Activated T-helper 1 cell treated with anti-CD3 and anti-CD28 coated beads, Interleukin-2, amount 50 U/mL, for 16 hours (primary cell): ENCODE measurements at places on chromosomes 4 and X.

GRCh38 chrX:150049647-150050046, 111.4 kb upstream of the EOLA2 start:
- no peak for DNase-seq

DNA sequence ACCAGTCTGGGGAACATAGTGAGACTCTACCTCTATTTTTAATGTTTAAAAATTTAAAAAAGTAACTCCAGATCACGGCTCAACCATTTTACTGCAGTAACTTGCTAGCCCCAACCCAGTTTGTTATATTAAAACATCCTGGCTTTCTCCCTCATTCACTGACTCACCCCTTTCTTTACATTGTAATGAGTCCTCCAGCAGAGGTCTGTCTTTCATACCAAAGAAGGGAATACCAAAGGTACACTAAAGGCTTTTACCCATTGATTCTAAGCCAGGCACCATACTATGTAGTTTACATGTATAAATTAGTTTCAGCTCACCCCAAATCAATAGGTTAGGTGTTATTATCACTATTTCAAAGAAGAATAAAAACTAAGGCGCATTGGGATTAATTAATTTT, 286.9 kb downstream of the PACRGL start:
- DNase-seq, result no peak

DNA sequence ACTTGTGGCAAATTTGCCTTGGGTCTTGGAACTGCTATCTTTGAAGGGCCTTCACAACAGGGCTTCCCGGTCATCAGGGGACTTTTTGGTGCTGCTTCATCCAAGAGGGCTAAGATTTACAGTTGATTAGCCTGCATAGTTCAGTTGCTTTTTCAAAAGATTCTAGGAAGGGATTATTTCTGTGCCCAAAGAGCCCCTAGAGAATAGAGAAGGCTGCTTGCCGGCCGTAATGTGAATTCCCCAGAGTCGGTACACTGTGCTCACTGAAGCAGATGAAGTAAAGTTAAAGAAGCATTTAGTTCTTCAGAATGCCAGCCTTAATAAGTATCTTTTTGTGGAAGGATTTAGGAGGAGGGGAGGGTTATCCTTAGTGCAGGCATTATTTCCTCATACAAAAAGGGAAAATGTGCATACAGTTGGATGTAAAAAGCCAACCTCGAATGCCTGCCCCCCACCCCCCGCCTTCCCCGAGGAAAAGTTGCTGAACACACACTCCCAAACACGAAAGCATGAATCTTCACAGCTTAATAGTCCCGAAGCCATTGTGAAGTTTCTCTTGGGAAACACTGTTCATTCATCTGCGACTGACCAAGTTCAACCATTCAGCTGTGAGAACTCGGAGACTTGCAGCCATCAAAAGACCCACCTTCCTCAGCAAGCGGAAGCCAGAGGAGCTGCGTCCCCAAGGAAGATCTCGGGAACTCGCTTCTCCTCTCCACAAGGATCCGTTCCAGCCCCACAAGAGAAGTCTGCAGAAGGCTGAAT, 47.6 kb downstream of the ANOS1 start:
- DNase-seq, result no peak

DNA sequence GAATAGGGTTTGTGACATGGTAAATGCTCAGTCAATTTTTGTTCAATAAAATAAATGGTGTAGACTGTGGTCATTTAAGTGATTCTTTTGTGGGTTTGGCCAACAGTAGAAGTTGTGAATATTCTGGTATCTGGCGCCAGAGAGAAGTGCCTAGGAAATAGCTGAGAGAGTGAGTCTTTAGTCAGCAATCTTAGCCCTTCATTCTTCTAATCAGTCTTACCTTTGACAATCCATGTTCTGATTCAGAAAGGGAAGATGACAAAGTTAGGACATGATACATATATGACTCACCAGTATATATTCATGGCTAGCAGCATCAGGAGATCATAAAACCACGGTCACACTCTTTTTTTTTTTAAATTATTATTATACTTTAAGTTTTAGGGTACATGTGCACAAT, 141.8 kb upstream of the PCDH18 start:
- DNase-seq, result no peak

GRCh38 chrX:78708816-78709215, 38.7 kb upstream of the LPAR4 start:
- DNase-seq, result no peak

DNA sequence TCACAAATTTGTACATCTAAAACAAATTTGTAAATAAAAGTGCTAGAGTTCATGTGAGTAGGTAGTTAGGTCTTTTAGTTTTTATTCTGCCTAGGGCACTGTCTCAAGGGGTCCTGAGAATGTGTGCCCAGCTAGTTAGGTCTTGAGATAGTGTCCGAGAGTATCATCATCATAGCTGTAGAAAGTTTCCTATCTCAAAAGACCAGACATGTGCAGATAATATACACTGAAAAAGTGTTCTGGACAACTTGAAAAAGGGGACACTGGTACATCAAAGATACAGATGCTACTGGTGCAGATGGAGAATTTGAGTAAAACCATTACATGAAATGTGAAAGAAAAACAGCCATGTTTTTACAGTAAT, 1.8 kb upstream of the ZCCHC4 start:
- no peak for DNase-seq

DNA sequence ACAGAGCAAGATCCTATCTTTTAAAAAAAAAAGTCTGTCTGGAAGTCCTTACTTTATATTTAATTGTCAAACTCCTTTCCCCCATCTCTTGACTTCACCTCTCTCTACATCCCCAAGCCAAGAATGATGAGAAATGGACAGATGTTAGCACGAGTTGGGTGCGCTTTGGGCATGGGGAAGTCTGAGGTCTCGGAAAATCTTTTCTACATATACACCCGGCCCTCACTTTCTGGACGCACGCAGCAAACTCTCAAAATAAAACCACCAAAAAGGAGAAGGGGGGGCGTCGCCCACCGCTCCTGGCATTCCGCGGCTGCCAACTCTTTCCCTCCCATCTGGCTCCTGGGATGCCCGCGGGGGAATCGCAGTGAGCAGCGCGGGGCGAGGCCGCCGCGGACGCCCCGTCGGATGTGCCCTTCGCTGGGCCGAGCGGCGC, 756 bp downstream of the IGFBP7 start:
- DNase-seq, result no peak

DNA sequence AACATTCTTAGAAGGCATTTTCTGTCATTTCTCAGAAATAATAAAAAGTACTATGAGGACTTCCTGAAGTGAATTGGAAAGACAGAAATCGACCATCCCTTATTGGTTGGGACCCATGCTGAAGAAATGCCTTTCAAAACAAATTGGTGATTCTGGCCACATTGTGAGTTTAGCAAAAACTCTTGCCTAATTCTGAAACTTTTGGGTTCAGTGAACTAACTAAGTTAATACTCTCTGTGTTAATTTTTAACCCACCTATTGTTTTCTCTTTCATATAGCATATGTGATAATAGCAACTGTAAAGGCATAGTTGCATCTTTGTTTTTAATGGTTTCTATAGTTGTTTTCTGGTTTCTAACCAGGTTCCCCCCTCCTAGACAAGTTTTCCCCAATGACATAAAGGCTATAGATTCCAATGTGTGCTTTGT, 129.3 kb upstream of the FAT1 start:
- DNase-seq, result no peak

- DNase-seq, result no peak
Measured at GRCh38 chr4:155972098-155972497, 18.4 kb upstream of the CTSO start.

DNA sequence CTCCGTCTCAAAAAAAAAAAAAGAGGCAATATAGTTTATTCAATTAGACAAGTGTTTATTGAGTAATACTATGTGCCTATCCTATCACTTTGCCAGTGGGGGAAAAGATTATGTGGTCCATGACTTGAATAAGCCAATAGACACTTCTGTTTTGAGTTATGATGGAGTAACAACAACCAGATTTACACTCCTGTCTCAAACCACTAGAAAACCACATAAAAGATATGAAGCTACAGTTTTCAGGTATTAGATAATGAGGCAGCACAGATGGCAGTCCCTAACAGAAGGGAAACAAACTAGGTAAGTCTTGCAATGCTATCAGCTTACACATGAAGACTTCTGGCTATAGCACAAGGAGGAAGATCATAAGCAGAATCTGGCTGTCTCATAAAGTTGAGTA, 22.5 kb downstream of the NFXL1 start:
- DNase-seq, result no peak

GRCh38 chrX:78650906-78651437, 8.2 kb downstream of the RTL3 start:
- no peak for DNase-seq

GRCh38 chrX:111102636-111103035, 6.6 kb downstream of the PAK3 start:
- DNase-seq, result no peak

GRCh38 chrX:123223859-123224258, 39.8 kb downstream of the GRIA3 start:
- DNase-seq, result no peak

DNA sequence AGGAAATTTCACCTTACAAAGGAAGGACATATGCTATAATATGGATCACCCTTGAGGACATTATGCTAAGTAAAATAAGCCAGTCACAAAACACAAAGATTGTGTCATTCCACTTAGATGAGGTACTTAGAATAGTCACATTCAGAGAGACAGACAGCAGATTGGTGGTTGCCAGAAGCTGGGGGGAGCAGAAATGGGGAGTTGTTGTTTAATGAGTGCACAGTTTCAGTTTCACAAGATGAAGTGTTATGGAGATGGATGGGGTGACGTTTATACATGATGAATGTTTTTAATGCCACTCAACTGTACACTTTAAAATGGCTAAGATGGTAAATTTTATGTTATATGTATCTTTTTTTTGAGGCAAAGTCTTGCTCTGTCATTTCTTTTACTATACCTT, 14.8 kb upstream of the SPON2 start:
- DNase-seq, result no peak

- DNase-seq, result no peak
Measured at GRCh38 chr4:152221816-152222516, 313.9 kb downstream of the FBXW7 start.
